ENCODE measurements at places on chromosomes 13 and 19. TPM values are rescaled to one million over a fixed set of nuclear protein-coding genes. Genes with fewer than 3 reads are reported as not detected.

RNF113B gene
- total RNA-seq = not detected

LILRB2 gene
- total RNA-seq = 9.2 TPM

KIR2DL1 gene
- not detected for total RNA-seq

TTC9B gene
- not detected for total RNA-seq

Measured in B cell (primary cell).